ENCODE measurements at places on chromosomes 11 and 22.

- DNase-seq: no peak
Observed at GRCh38 chr22:46625113-46625842, 5.1 kb downstream of the GRAMD4 start.

- DNase-seq: no peak
Observed at GRCh38 chr22:37967147-37967546, 13.6 kb downstream of the POLR2F start.

DNA sequence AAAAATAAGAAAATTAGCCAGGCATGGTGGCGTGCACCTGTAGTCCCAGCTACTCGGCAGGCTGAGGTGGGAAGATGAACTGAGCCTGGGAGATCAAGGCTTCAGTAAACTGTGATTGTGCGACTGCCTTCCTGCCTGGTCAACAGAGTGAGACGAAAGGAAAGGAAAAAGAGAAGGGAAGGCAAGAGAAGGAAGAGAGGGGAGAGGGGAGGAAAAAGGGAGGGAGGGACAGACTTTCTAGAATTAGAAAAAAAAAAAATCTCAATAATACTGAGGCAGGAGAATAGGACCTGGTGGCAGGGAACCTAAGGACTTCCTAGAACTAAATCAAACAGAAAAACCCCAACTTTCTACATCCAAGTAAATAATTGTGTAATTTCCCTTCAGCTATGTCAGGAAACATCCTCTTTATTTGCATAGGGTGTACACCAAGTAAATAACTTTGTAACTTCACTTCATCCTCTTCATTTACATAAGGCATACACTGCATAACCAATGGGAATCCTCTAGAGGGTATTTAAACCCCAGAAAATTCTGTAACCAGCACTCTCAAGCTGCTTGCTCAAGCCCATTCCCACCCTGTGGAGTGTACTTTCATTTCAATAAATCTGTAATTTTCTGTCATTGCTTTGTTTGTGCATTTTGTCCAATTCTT, 8.7 kb downstream of the SBF2 start:
- no peak for DNase-seq

- no peak for DNase-seq
Observed at GRCh38 chr11:34893416-34893815, 22.8 kb downstream of the APIP start.
